ENCODE measurements at places on chromosomes 6 and 20.
A peak's percentile ranks its signal among the peaks of the same experiment; 100 is the strongest.

DNA sequence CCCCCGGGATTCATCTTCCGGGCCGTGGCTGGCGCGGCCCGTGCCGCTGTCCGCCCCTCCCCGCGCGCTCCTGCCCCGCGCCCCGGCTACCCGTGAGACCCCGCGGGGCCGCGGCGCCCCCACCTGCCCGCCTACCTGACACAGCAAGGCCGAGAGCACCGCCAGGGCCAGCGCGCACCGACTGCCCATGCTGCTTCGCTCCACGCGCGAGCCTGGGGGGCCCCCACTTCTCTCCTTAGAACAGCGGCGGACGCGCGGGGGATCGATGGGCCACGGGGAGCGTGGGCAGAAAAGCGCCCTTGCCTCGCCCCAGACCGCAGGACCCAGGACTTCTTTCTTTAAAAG, 955 bp downstream of the DLL1 start:
- no peak for DNase-seq

DNA sequence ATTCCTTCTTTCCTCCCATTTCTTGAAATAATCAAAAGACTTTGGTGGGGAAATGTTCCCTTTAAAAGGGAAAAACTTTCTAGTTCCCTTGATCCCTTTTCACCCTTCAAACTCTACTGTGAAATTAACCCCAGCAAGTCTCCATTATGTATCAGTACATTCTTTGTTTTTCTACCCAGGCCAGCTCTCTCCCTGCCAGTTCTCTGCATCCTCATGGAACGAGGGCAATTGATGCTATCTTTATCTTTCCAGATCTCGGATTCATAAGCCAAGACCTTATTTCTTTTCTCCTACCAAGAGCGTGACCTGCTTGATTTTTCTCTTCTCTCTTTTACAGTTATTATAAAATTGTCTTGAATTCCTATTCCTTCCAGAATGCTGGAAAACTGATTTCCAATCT, 75.8 kb downstream of the ADGRB3 start:
- DNase-seq, result no peak

DNA sequence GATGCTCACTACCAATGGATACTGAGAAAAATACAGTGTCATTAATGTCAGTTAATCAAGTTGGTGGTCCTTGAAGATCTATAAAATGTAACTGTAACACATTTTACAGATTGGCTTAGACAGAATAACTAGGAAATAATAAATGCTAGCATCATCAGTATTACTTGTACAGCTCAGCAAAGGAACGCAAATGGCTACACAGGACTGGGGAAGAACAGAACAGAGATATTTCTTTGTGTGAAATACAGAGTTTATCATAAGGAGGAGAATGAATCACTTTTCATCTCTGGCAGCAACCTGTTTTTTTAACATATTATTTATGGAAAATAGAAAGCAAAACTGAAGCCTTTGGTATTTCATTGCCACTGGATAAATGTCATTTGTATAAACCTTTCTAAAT, 8.2 kb upstream of the QKI start:
- DNase-seq, result no peak

- DNase-seq, result no peak
Observed at GRCh38 chr6:131459005-131459404, 114.0 kb upstream of the ARG1 start.

DNA sequence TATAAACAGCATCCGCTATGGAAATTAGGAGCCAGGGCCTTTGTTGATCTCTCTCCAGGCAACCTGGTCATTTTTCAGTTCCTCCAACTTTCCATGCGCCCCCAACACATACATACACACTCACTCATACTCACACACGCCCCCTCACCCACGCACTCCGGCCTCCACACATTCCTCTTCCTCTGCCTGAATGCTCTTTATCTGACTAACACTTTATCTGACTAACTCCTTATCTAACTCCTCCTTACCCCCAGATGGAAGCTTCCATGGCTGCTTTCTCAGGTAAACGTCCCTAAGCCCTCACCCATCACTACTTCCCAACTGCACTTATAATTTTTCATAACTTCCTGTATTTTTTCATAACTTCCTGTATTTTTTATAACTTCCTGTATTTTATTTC, 17.4 kb downstream of the CASS4 start:
- DNase-seq, result peak; percentile 21

GRCh38 chr6:158170656-158171081, 2.5 kb downstream of the GTF2H5 start:
- DNase-seq, result peak; percentile 45

DNA sequence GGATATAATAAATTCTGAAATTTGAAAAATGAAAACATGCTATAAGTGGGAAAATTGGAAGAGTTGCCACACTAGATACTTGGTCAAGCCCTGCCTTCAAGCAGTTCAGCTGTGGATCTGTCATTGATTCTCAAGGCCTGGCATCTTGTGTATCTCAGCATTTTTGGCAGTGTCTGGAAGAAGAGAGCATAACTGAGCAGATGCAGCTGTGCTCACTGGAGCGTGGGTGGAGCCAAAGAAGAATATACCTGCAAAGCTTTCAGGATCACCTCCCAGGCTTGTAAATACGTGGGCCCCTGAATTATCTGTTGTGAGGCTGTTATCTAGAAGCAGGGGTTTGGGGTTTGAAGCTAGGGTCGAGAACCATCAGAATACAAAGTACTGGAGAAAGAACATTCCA, 31.3 kb upstream of the CHD6 start:
- DNase-seq, result no peak

DNA sequence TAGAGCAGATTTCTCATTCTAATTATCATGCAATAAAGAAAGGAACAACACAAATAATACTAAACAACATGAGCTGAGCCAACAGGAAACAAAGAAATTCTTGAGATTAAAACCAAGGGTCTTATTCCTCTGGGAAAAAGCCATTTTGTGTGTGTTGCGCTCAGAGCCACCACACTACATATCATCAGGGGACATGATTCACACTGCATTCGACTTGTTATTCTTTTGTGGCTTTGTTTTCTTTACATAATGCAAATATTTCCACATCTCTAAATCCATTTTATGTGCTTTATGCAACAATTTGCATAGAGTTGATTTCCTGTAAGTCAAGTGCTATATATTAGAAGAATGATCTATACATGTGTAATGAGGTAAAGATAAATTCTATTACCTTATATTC, 719.6 kb downstream of the TBC1D32 start:
- DNase-seq, result no peak

DNA sequence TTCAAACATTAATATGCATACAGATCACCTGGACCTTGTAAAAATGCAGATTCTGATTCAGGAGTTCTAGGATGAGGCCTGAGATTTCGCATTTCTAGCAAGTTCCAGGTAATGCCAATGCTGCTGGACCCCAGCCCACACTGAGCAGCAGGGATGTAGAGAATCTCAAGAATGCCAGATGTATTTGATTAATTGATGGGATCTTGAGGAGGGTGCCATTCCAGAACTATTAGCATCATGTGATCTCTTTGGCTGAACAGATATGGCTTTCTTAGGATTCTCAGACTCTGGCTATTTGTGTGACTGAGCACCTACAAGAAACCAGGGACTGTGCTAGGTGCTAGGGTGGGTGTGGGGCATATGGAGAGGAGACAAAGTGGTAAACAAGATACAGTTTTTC, 16.5 kb upstream of the SNX3 start:
- DNase-seq, result no peak

DNA sequence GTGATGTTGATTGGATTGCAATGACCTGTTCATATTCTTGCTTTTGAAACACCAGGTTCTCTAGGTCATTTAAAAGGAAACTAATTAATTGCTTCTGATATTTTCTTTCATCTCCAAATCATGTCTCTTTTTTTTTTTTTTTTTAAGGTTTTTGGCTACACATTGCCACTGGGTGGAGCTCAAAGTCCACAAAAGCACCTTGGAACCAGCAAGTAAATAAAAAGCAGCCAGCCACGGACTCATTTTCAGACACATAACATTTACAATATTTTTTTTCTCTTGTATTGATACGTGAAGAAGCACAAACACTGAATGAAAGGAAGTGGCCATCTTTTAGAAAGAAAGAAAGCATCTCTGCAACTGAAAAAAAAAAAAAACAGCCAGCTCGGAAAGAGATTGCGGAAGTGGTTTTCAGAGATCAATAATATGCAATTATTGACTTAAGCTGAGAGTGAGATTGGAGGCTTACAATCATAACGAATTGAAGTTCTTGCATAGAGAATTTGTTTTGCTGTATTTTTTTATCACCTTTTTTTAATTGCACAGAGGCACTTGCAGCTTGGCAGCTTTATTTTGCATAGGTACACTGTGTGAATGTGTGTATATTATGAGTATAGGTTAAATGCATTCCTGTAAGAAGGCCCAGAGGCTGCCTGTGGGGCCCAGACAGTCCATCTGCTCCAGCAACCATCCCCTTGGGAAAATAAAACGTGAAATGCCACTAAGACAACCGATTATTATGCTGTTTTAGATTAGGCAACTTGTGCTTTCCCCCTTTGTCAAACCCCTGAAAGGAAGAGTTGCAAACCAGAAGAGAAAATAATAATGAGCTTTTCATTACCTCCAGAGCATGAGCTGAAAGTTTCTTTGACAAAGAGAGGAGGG, 28.2 kb downstream of the CGA start:
- DNase-seq, result peak; percentile 37

DNA sequence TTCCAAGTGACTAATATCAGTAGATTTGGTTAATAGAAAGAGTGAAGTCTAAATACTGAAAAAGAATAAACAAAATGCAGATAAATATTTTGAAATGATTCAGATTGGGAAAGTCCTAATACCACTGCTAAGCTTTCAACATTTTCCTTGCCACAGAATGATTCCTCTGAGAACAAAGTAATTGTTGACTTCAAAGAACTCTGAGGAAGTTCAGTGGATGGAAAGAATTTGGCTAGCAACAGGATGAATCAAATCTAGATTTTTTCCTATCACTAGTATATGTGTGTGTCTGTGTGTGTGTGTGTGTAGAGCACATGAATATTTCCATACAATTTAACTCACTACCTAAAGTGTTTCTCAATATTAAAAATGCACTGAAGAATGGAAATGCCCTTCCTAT, 107.9 kb upstream of the PREP start:
- no peak for DNase-seq

DNA sequence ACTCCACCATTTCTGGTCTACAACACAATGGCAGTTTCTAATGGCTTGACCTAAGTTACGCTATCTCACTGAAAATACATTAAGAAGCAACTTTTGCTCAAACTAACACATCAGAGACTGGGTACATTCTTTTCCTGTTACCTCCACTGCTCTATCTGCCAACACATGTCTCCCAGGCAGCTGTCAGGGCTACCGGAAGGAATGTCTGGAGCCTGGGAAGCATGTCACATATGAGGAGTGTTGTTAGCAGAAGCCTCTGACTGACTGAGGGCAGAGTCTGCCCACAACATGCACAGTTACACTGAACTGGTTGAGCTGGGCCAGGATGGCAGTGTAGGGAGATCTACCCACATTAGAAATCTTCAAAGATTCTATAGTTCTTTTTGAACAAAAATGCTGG, 264.5 kb downstream of the KIF16B start:
- DNase-seq, result no peak

- no peak for DNase-seq
Observed at GRCh38 chr6:160455081-160455480, 106.9 kb downstream of the SLC22A3 start.

- DNase-seq, result no peak
Observed at GRCh38 chr6:14276071-14276470, 158.5 kb downstream of the CD83 start.

GRCh38 chr20:63220696-63221399, 4.9 kb upstream of the YTHDF1 start:
- DNase-seq, result no peak

GRCh38 chr6:111487661-111488060, 4.6 kb upstream of the REV3L start:
- no peak for DNase-seq

GRCh38 chr20:57003012-57003411, 263.4 kb downstream of the BMP7 start:
- no peak for DNase-seq

DNA sequence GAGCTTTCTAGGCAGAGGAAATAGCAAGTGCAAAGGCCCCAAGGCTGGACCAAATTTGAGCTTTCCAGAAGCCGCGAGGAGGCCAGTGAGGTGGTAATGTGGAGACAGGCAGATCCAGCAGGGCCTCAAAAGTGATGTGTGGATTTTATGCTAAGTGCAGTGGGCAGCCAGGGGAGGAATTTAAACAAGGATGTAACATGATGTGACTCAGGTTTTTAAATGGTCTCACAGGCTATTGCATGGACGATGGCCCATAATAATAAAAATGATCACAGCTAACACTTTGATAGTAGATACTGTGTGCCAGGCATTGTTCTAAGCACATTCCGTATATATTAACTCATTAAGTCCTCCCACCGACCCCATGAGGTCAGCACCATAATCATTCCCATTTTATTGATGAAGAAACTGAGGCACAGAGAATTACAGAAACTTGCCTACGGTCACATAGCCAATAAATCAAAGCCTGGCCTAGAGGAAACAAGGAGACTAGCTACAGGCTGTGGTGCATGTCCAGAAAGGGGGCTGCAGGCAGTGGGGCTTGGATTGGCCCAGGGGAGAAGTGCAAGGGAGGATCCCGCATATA, 18.0 kb upstream of the PREX1 start:
- no peak for DNase-seq

- no peak for DNase-seq
Observed at GRCh38 chr20:41623625-41624375, 5.6 kb upstream of the CHD6 start.

DNA sequence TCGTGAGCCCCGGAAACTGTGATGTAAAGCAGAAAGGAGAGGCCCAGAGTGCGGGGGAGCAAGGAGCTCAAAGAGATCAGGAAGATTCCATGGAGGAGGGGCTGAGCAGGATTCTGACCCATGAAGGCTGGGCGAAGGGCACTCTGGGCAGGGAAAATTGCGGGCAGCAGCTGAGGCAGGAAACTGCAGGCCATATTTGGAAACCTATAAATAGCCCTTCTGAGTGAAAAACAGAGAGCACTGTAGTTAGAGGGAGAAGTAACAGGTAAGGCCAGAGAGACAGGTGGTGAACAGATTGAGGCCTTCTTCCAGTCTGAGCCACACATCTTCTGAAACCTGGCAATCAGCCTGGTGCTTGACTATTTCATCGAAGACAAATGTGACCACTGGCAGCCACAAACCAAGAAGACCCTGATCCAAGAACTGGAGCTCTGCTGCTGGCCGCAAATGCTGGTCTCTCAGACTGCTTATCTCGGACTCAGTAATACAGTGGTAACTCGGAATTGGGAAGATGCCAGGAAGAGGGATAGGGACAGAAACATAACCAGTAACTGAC, 14.1 kb upstream of the BEND3 start:
- DNase-seq, result no peak

DNA sequence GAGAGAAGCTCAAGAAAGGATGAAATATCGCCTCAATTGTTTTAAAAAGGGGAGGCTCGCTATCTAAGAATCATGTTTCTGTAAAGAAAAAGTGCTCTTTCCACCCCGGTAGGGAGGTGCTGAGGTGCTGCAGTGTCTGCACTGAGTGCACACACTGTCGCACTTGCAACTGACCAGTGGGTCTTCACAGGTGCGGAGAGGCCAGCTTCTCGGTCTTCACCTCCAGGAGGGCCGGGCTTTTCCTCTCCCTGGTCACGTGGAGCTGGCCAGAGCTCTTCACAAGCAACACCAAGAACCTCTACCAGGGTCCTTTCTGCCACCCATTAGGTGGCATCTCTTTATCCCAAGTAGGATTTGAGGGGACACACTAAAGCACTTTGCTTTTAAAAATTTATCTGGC, 27.8 kb upstream of the TCFL5 start:
- DNase-seq, result no peak

- DNase-seq, result no peak
Observed at GRCh38 chr20:32777177-32777956, 15.2 kb downstream of the DNMT3B start.

Data from amniotic stem cell (primary cell).